ENCODE measurements at places on chromosomes 12 and 14.

- no peak for DNase-seq
Measured at GRCh38 chr12:14068961-14069360, 87.6 kb upstream of the GRIN2B start.

GRCh38 chr12:87444039-87444438 lies 585.2 kb downstream of the C12orf50 start:
- DNase-seq, result no peak

GRCh38 chr12:52454411-52455201 lies 2.7 kb upstream of the KRT6B start:
- no peak for DNase-seq

GRCh38 chr12:63098851-63099250 lies 52.1 kb downstream of the AVPR1A start:
- no peak for DNase-seq

GRCh38 chr14:76767681-76768656 lies 6.7 kb downstream of the VASH1 start:
- DNase-seq, result no peak

- DNase-seq, result no peak
Measured at GRCh38 chr14:47763188-47763854, 87.9 kb upstream of the MDGA2 start.
